Astrocyte (in vitro differentiated cells and primary cell): ENCODE measurements at places on chromosomes 2 and 18.
A peak's percentile ranks its signal among the peaks of the same experiment; 100 is the strongest.

GRCh38 chr18:22084547-22084946 lies 84.8 kb upstream of the GATA6 start:
- no peak overlapping the region for H3K4me3 ChIP-seq
- DNase-seq, result peak; percentile 19
- no peak overlapping the region for H3K27ac ChIP-seq
- peaks cover 2% of the 10 kb centered on the region for H3K27me3 ChIP-seq
- H3K36me3 ChIP-seq, result no peaks in the 10 kb centered on the region

GRCh38 chr2:25072606-25073005 lies 30.7 kb downstream of the EFR3B start:
- no peaks in the 10 kb centered on the region for H3K4me1 ChIP-seq
- H3K4me3 ChIP-seq, result no peak overlapping the region
- H3K27ac ChIP-seq, result no peak overlapping the region

DNA sequence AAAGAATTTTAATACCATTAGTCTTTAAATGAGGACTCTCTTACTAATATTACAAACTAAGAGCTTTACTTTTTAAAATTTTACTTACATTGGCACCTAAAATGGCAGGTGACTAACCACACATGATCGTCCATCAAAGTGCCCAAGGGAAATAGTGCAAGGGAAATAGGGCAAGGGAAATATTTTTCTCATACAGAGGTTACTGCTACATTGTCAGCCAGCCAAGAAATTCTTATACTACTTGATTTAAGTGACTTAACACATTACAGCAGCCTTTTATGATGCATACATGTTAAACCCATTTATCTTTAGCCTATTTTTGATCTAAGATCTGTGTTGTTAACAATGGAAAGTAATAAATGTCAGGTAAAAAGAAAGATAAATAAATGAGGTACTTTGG lies 587.2 kb upstream of the PKDCC start:
- DNase-seq, result no peak
- H3K4me1 ChIP-seq, result no peaks in the 10 kb centered on the region
- H3K36me3 ChIP-seq, result no peaks in the 10 kb centered on the region
- H3K27me3 ChIP-seq, result no peaks in the 10 kb centered on the region
- H3K27ac ChIP-seq, result no peak overlapping the region

- H3K27me3 ChIP-seq, result no peaks in the 10 kb centered on the region
- peaks cover 27% of the 10 kb centered on the region for H3K4me1 ChIP-seq
- DNase-seq, result peak; percentile 84
- no peaks in the 10 kb centered on the region for H3K36me3 ChIP-seq
- H3K27ac ChIP-seq, result peak overlapping the region; percentile 87
- H3K4me3 ChIP-seq, result peak overlapping the region; percentile 27
Measured at GRCh38 chr2:34105006-34105767, 506.1 kb upstream of the FAM98A start.

DNA sequence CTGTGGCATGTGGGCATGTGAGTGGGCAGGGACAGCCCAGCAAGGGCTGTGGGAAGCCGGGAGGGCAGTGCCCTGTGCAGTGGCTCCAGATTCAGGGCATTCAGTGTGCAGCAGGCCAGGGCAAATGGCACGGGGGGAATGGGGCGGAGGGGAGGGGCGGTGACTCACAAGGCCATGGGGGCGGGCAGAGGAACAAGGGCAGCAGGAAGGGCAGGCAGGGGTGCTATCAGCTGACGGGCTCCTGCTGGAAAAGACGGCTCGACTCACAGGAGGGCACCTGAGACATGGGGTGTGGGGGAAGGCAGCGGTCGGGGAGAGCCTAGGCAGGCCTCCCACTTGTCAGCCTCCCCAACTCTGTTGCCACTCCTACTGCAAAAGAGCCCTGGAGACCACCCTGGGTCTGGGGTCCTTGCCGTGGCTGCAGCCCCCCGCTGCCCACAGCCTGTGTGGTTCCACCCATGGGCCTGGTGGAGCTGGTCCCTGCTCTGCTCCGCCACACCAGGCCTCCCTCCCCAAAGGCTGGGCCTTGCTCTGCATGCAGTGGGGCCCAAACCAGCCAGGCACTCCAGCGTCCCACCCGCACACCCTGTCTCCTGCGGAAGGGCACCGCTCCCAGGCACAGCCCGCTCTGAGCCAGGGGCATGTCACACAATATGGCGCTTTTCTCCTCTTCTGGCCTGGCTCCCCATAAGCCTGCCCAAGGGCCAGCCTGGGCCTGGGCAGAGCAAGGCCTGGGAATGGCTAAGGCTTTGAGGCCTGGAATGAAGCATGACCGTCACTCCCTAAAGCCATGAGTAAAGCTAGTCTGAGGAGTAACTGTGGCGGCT lies 25.9 kb downstream of the HS6ST1 start:
- DNase-seq, result no peak
- H3K4me3 ChIP-seq, result no peak overlapping the region
- H3K27ac ChIP-seq, result no peak overlapping the region
- H3K27me3 ChIP-seq, result no peaks in the 10 kb centered on the region
- H3K4me1 ChIP-seq, result no peaks in the 10 kb centered on the region

DNA sequence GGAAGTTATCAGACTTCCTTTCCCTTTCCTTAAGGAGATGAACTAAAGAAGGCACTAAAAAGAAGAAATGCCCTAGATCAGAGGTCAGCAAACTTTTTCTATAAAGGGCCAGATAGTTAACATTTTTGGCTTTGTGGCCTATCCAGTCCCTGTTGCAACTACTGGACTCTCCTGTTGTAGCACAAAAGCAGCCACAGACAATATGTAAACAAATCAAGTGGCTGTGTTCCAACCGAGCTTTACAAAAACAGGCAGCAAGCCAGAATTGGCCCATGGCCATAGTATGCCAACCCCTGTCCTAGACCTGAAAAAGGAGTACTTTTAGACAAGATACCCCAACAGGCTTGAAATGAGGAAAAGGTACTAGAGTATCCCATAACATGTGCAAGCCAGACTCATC lies 10.9 kb downstream of the NHEJ1 start:
- DNase-seq, result no peak
- H3K36me3 ChIP-seq, result no peaks in the 10 kb centered on the region
- no peak overlapping the region for H3K4me3 ChIP-seq
- H3K27me3 ChIP-seq, result no peaks in the 10 kb centered on the region
- no peak overlapping the region for H3K27ac ChIP-seq

DNA sequence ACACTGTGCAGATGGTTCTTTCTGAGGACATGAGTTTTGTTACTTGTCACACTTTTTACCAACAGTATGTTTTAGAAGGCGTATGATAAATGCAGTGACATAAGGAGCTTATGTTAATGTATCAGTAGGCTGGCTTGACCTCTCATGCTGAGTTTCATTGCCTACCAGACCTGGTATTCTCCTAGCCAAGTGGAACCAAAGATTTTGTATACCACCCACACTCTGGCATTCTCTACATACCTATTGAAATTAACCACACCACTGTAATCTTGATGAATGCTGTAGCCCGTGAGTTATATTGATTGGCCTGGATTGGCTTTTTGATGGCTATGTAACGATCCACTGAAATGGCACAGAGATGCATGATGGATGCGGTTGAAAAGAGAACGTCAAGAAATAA lies 11.4 kb downstream of the HTR2B start:
- H3K27ac ChIP-seq, result no peak overlapping the region
- H3K4me3 ChIP-seq, result no peak overlapping the region
- DNase-seq, result peak; percentile 22
- peaks cover 15% of the 10 kb centered on the region for H3K4me1 ChIP-seq
- peaks cover 12% of the 10 kb centered on the region for H3K36me3 ChIP-seq

GRCh38 chr2:170812710-170813600 lies 3.7 kb upstream of the GAD1 start:
- no peak overlapping the region for H3K4me3 ChIP-seq
- H3K27me3 ChIP-seq, result peaks cover 49% of the 10 kb centered on the region
- H3K4me1 ChIP-seq, result peaks cover 21% of the 10 kb centered on the region
- H3K36me3 ChIP-seq, result no peaks in the 10 kb centered on the region

DNA sequence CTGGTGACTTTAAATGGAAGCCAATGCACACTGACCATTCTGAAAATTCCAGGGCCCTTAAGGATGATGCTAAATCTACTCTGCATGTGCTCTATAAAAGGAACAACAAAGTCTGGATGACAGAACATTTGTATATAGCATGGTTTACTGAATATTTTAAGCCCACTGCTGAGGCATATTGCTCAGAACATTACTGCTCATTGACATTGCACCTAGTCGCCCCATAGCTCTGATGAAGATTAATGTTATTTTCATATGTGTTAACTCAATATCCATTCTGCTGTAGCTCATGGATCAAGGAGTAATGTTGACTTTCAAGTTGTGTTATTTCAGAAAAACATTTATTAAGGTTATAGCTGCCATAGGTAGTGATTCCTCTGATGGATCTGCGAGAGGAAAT lies 827.5 kb upstream of the CHAC2 start:
- no peak for DNase-seq
- no peak overlapping the region for H3K27ac ChIP-seq
- no peak overlapping the region for H3K4me3 ChIP-seq
- H3K27me3 ChIP-seq, result no peaks in the 10 kb centered on the region
- H3K36me3 ChIP-seq, result no peaks in the 10 kb centered on the region

- H3K4me3 ChIP-seq, result no peak overlapping the region
- no peak for DNase-seq
- H3K27me3 ChIP-seq, result no peaks in the 10 kb centered on the region
- no peaks in the 10 kb centered on the region for H3K36me3 ChIP-seq
- no peak overlapping the region for H3K27ac ChIP-seq
Measured at GRCh38 chr2:128448331-128449225, 129.9 kb upstream of the HS6ST1 start.

GRCh38 chr18:46071653-46072375 lies at the start of gene PSTPIP2:
Gene PSTPIP2 (minus strand): TSS chr18:46072260. CDS start chr18:46072188, 72 bp downstream.
- no peaks in the 10 kb centered on the region for H3K36me3 ChIP-seq
- H3K4me3 ChIP-seq, result peak within 1 kb of the TSS; percentile 71
- H3K27me3 ChIP-seq, result no peaks in the 10 kb centered on the region
- DNase-seq, result peak; percentile 46

- DNase-seq, result no peak
- H3K4me1 ChIP-seq, result no peaks in the 10 kb centered on the region
- no peaks in the 10 kb centered on the region for H3K27me3 ChIP-seq
- no peak overlapping the region for H3K4me3 ChIP-seq
- no peak overlapping the region for H3K27ac ChIP-seq
Measured at GRCh38 chr2:98634406-98635092, 26.2 kb downstream of the UNC50 start.

GRCh38 chr2:85834466-85834865 lies 54.3 kb downstream of the ST3GAL5 start:
- H3K36me3 ChIP-seq, result no peaks in the 10 kb centered on the region
- no peak overlapping the region for H3K4me3 ChIP-seq
- no peak for DNase-seq

GRCh38 chr2:182826064-182826463 lies 40.4 kb downstream of the FRZB start:
- H3K4me1 ChIP-seq, result no peaks in the 10 kb centered on the region
- no peak for DNase-seq
- no peak overlapping the region for H3K4me3 ChIP-seq
- H3K27me3 ChIP-seq, result no peaks in the 10 kb centered on the region

GRCh38 chr2:85061896-85062295 lies 71.3 kb upstream of the TCF7L1 start:
- H3K27ac ChIP-seq, result no peak overlapping the region
- DNase-seq, result peak; percentile 19
- no peaks in the 10 kb centered on the region for H3K4me1 ChIP-seq
- H3K4me3 ChIP-seq, result no peak overlapping the region
- H3K27me3 ChIP-seq, result peaks cover 5% of the 10 kb centered on the region
- H3K36me3 ChIP-seq, result no peaks in the 10 kb centered on the region

DNA sequence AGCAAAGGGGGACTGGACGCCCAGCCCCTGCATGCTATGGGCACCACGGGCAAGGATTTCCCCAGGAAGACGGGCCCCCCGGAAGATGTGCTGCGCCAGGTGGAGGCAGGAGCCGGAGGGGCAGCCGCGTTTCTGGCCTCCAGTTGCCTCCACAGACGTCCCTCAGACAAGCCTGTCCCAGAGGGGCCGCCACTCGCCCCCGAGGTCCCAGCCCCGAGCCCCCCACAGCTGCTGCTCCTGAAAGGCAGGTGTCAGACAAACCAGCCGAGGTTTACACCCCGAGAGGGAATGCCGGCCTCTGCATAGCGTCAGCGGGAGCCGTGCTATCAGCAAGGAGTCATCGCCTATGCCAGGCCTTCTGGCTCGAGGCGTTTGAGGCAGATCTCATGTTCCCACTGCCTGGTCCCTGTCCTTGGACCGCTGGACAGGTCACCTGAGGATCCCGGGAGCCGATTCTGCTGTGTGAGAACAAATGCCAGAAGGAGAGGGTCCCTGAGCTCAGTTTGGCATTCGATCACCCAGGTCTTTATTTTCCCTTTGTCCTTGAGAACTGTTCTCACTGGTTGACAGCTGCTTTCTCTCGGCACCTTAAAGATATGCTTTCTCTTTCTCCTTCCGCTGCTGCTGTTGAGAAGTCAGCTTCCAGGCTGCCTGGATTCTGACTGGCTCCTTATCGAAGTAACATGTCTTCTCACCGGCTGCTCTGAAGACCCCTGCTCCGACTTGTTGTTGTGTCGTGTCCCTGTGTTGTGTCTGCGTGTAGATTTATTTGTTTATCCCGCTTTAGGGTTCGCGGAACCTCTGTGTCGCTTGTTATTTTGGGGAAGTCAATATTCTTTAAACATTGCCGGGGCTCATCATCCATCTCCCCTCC lies 20.6 kb downstream of the CROCC2 start:
- H3K36me3 ChIP-seq, result no peaks in the 10 kb centered on the region
- peaks cover 7% of the 10 kb centered on the region for H3K27me3 ChIP-seq
- H3K4me3 ChIP-seq, result no peak overlapping the region
- DNase-seq, result no peak
- no peak overlapping the region for H3K27ac ChIP-seq
- H3K4me1 ChIP-seq, result peaks cover 14% of the 10 kb centered on the region

DNA sequence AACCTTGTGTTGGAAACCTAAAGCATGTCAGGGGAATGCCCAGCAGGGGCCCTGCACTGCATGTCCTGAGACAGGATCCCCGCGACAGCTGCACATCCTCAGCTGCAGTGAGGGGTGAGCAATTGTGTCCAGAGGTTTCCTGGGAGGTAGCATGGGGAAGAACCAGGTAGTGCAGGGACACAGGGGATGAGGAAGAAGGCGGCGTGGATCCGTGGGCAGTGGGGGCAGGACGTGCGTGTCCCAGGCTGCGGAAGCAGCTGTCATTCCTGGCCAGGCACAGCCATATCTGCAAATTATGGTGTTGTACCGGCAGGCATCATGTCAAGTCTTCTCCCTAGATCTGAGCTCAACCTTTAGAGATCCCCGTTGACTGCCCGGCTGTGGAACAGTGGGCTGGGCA lies 238.2 kb upstream of the MYT1L start:
- no peak overlapping the region for H3K27ac ChIP-seq
- H3K4me3 ChIP-seq, result no peak overlapping the region
- no peak for DNase-seq
- no peaks in the 10 kb centered on the region for H3K36me3 ChIP-seq
- no peaks in the 10 kb centered on the region for H3K4me1 ChIP-seq
- H3K27me3 ChIP-seq, result no peaks in the 10 kb centered on the region

GRCh38 chr18:77054606-77055428 lies 77.8 kb downstream of the MBP start:
- no peaks in the 10 kb centered on the region for H3K27me3 ChIP-seq
- peak overlapping the region; percentile 91 for H3K27ac ChIP-seq
- H3K4me1 ChIP-seq, result peaks cover 36% of the 10 kb centered on the region
- peak overlapping the region; percentile 24 for H3K4me3 ChIP-seq
- DNase-seq, result peak; percentile 75
- no peaks in the 10 kb centered on the region for H3K36me3 ChIP-seq

- DNase-seq, result no peak
- H3K27me3 ChIP-seq, result no peaks in the 10 kb centered on the region
- H3K4me3 ChIP-seq, result no peak overlapping the region
- no peaks in the 10 kb centered on the region for H3K36me3 ChIP-seq
Measured at GRCh38 chr2:202858601-202859000, 13.0 kb downstream of the ICA1L start.
